ENCODE measurements at places on chromosomes 5 and 9.

DNA sequence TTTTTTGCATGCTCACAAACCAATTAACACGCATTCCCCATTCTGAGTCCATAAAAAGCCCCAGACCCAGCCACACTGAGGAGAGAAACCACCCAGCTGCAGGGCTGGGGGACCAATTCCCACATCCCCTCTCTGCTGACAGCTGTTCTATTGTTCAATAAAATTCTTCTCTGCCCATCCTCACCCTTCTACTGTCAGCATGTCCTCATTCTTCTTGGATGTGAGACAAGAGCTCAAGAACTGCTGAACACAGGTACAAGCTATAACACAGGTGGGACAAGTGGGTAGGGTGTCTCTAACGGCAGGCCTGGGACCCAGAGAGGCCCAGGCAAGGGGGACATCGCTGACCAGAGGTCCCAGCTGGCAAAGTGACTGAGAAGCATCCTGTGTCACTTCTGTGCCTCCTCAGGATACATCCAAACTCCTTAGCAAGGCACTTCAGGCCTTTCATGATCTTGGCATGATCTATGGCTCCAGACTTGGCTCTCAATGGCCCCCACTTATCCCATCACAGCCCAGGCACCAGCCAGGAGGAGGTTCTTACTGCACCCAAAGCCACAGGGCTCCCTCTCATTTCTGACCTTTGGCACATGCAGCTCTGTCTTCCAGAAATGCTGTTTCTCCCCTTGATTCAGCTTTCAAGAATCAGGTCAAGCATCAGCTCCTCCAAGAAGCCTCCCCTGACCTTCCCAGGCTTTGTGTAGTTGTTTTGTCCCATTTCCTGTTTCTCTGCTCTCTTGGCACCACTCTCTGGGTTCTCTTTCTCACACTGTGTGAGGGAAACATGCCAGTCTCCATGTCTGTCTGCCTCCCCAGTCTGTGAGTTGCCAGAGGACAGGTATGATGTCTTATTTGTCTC lies 7.3 kb upstream of the ALDH1B1 start:
- DNase-seq = no peak

- no peak for DNase-seq
These were observed 3.1 kb downstream of the EGFL7 start for GRCh38 chr9:136665704-136666371.

DNA sequence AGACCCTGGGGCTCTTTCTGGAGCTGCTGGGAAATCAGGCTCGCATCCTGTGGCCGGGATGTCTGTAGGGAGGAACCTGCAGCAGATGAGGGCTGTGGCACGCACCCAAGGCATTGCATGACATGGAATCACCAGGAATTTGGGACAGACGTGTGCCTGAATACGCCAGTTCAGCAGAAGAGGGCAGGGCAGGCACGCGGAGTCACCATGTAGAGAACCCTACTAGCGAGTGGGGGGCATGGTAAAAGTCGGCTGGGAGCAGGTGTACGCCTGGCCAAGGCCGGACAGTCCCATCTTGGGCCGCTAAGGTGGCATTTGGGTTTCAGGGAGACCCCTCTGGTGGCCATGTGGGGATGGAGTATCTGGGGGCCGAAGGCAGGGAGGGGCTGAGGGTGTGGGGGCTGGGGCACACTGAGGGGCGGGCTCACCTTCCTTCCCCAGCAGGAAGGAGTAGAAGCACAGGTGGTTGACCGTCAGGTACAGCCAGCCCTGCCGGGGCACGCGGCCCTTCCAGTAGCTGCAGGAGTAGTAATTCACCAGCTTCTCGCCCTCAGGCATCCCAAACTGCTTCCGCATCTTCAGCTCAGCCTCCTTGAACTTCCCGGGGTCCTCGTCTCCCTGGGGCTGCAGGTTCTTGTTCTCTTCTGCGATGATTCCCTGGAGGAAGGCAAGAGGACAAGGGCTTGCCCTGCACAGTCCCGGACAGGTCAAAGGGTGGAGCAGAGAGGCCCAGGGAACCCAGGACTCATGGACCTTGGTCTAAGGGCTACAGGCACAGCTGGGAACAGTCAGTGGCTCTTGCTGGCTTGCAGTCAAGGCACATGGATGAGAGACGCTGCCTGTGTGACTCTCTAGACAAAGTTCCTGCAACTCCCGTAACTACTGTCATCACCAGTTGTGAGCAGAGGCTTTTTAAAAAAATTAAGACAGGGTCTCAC lies 13.5 kb downstream of the TBC1D9B start:
- no peak for DNase-seq

DNA sequence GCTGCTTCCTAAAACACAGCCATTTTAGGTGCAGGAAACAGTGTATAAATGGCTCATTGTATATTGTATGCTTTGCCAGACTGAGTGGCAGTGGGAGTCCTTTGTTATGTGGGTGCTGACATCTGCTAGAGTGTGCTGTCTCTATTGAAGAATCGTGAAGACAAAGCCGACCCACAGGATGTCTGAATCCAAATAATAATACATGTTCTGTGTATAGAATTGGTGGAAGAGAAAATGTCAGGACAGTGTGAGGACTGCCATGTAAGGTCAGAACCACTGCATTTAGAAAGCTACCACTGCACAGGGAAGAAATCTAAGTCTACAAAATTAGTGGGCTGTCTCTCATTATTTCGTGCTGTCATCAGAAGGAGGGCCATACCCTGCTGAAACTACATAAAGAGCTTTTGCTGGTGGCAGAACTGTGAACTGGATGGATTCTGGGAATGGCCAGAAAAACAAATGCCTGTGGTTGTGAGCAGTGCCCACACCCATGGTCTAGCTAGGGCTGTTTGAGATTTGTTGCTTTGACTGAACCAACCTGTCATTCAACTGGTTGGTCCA lies 2.5 kb downstream of the IL7R start:
- DNase-seq = no peak

GRCh38 chr5:151718646-151719045 lies 31.9 kb upstream of the SPARC start:
- no peak for DNase-seq

GRCh38 chr5:135828782-135829127 lies 5.7 kb upstream of the SLC25A48 start:
- DNase-seq = no peak

DNA sequence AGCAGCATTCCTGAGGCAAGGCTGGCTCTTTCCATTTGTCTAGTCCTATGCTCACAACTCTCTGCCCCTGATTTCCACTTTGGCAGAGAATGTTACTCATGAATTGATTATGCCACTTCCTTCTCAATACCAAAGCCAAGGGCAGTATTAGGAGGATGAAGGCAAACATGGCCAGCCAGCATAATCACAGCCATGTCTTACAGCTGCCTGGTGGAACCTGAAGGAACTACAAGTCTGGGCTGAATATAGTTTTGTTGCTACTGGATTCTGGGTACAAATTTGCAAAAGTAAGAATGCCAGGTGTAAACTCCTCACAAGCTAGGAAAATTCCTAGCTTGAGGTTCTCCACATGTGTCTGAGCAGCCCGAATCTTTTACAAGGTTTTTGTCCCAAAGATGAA lies 4.2 kb downstream of the SIL1 start:
- DNase-seq = no peak

- no peak for DNase-seq
These were observed 16.4 kb upstream of the RUFY1 start for GRCh38 chr5:179533907-179534306.

- DNase-seq = no peak
These were observed 62.4 kb downstream of the SHC3 start for GRCh38 chr9:89116064-89116804.

GRCh38 chr9:83440641-83441040 lies 97.6 kb downstream of the FRMD3 start:
- no peak for DNase-seq

- DNase-seq = no peak
These were observed 476.4 kb downstream of the KDM4C start for GRCh38 chr9:7234144-7234543.

DNA sequence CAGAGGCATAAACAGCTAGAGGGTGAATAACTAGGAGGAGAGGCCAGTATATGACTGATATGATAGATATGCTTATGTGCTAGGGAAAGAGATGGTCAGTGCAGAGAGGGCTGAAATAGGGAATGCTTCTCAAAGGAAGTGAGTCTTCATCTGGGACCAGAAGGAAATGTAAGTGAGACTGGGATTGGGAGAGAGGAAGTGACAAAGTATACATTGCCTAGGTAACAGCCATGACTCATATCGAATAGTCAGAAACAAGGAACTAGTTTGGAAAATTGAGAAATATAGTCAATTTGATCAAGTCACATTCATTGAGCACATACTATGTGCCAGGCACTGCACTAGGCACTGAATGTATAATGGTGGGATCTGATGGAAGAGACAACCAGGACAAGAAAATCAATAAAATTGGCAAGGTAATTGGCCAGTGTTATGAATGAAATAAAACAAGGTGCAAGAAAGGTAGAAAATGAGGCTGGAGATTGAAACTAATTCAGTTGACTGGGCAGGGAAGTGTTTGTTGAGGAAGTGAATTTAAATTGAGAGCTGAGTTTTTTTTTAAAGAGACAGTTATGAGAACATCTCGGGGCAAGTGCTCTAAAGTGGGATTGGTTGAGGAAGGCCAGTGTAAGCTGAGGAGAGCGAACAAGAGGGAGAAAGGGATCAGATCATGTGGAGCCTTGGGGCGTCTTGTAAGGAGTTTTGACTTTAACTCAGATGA lies 4.3 kb downstream of the ERAP2 start:
- no peak for DNase-seq

DNA sequence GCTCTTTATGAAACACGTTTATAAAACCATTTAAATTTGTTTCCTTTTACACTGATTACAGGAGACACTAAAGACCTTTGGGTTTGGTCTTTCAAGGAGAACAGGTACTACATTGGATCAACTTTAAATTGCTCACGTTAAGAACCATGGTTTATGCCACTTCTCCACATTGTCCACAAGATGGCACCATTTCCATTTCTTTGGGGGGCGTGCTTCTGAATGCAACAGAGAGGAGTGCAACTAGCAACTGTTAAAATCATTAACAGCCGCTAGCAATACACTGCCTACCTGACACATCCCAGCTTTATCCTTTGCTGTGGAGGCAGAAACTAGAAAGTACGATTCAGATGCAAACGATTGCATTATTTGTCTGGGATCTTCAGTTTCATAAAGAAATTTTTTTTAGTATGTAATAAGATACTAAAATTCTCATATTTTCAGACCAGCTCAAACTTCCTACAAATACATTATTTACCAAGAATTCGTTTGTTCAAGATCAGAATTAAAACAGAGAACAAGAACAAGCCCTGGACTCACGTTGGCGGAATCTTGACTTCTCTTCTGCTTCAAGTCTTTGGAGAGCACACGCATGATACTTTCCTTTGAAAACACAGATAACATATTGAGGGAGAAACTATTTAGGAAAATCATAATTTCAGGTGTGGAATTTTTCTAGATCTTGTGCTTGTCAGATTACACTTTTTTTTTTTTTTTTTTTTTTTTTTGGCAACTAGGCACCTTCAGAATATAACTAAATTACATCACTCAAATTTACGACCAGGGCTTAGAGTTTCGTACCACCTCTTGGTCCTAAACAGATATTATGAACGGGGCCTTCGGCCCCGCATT lies 702 bp downstream of the CDC20B start:
- peak; percentile 2 for DNase-seq

DNA sequence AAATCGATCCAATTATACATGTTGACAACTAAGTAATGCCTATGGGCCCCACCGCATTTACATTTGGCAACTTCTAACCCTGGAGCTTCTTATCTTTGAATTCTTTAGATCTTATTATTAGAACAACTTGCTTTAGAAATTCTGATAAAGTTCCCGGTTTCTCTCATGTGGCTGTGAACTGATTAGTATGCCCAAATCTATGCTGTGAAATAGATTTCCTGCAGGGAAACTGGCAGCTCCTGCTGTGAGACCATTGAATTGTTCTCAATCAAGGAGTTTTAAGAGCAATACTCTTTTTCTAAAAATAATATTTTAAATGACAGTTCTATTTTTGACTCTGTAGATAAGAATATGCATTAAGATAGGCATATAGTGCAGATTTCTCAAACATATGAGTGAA lies 177.5 kb downstream of the GABRB2 start:
- no peak for DNase-seq

DNA sequence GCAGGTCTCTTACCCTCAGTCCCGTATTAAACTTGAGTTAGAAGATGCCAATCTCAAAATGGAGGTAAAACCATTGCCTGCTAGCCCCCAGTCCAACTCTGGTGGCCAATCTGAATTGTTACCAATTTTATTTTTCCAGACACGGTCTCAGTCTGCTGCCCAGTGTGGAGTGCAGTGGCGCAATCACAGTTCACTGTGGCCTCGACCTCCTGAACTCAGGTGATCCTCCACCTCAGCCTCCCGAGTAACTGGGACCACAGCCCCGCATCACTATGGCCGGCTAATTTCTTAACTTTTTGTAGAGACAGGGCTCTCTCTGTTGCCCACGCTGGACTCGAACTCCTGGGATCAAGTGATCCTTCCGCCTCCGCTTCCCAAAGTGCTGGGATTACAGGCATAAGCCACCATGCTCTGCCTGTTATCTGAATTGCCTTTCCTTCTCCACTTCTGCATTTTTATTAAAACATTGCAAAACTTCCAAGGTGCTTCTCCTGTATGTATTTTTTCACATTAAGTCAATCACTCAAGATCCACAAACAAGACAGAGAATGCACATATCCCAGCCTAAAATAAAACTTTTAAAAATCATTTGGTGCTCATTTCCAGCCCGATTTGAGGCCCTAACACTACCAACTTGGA lies 2.3 kb downstream of the FANCC start:
- no peak for DNase-seq

DNA sequence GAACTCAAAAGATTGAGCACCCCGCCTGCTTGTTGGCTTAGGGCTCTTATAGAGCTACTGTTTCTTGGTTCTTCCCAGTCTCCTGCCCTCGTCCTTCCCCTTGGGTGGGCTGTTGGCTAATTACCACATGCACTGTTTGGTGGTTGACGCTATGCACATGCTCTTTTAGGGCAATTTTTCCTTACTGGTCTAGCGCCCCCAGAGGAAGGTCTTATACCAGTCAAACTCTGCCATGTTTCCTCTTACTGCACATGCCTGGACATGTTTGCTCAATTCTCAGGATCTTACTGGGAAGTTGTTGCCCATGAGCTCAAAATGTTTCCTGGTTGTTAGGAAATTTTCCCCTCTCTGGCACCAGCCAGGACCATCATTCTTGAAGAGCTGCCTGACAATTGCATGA lies 101.9 kb downstream of the SLC28A3 start:
- DNase-seq = no peak
